ENCODE measurements at places on chromosomes 1 and 21.

DNA sequence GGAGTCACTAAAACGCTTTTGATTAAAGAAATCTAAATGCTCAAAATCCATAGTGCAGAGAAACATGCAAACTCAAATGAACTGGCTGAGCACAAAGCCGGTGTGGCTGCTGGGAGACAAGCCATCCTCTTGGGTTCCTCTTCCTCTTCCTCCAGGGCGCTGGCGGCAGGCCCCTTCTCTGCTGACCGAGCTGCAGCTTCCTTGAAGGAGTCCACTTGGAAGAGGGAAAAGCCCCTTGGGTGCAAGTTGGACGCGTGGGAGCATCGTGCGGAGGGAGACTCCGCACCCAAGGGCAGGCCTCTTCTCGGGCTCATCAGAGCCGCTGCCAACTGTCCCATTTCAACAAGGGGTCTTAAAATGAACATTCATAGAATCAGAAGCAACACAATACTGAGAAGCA, 7.9 kb downstream of the CCNL2 start:
- no peak for DNase-seq

DNA sequence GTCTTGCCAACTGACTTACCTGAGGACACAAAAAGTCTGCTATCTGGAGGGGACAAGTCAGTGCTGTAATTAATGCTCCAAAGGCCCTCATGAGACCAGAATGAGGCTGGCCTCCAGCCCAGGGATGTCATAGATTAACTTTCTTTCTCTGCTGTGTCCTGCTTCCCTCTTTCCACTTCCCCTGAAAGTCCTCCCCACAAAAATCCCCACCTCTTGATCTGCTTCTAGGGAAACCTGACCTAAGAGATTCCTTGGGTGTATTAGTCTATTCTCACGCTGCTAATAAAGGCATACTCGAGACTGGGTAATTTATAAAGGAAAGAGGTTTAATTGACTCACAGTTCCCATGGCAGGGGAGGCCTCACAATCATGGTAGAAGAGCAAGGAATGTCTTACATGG, 39.2 kb downstream of the RUNX3 start:
- DNase-seq: no peak

- DNase-seq: no peak
Measured at GRCh38 chr1:22841142-22841541, 130.5 kb downstream of the EPHB2 start.

DNA sequence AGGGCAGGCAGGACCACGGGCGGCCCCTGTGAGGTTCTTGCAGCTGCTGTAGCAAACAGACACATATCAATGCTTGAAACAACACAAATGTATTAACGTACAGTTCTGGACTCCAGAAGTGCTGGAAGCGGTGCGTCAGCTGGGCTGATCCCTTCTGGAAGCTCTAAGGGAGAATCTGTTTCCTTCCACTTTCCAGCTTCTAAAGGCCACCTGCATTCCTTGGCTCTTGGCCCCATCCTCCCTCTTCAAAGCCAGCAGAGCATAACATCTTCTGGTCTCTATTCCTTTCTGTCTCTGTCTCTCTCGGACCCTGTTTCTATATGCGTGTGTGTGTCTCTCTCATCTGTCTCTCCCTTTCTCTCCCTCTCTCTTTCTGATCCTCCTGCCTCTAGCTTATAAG, 102.3 kb downstream of the SPSB1 start:
- no peak for DNase-seq

- no peak for DNase-seq
Measured at GRCh38 chr1:232766241-232766890, 38.9 kb upstream of the MAP10 start.

All from stimulated activated CD8-positive, alpha-beta memory T cell treated with anti-CD3 and anti-CD28 coated beads, Interleukin-4, amount 100 ng/mL, for 1 hour (primary cell).